Naive thymus-derived CD8-positive, alpha-beta T cell (primary cell): ENCODE measurements at places on chromosomes 12 and 14.

- DNase-seq = no peak
Measured at GRCh38 chr12:67452119-67452805, 183.1 kb downstream of the CAND1 start.

- no peak for DNase-seq
Measured at GRCh38 chr12:40502322-40502721, 189.9 kb upstream of the CNTN1 start.

- peak; percentile 78 for DNase-seq
Measured at GRCh38 chr14:49861699-49862088, 9.1 kb upstream of the NEMF start.

DNA sequence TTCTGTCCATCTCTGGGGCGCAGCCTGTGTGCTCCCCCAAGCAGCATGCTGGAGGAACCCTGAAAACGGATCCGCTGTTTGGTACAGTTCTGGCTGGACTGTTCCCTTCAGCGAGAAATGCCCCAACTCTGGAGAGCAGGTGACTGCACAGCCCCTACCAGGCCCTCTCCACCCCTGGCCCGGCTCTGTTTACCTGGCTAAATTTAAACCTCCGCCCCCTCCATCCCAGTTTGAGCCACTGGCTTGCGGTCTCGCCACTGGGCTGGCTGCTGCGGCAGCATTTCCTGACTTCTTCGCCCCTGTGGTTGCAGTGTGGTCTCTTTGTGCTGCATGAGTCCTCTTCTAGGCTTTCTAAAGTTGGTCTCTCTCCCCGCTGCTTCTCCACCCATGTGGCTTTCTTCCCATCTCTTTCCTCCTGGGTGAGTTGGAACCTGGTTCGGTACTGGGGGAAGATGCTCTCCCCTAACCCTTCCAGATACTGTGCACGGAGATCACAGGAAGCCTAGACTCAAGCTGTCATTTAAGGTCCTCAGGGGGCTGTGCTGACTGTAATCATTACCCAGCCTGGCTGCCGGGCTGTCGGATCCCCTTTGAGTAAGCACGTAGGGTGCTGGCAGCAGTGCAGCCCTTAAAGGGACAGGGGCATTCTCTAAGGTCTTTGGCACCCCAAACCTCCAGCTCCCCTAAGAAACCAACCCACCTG, 60.6 kb downstream of the FBXL14 start:
- no peak for DNase-seq

DNA sequence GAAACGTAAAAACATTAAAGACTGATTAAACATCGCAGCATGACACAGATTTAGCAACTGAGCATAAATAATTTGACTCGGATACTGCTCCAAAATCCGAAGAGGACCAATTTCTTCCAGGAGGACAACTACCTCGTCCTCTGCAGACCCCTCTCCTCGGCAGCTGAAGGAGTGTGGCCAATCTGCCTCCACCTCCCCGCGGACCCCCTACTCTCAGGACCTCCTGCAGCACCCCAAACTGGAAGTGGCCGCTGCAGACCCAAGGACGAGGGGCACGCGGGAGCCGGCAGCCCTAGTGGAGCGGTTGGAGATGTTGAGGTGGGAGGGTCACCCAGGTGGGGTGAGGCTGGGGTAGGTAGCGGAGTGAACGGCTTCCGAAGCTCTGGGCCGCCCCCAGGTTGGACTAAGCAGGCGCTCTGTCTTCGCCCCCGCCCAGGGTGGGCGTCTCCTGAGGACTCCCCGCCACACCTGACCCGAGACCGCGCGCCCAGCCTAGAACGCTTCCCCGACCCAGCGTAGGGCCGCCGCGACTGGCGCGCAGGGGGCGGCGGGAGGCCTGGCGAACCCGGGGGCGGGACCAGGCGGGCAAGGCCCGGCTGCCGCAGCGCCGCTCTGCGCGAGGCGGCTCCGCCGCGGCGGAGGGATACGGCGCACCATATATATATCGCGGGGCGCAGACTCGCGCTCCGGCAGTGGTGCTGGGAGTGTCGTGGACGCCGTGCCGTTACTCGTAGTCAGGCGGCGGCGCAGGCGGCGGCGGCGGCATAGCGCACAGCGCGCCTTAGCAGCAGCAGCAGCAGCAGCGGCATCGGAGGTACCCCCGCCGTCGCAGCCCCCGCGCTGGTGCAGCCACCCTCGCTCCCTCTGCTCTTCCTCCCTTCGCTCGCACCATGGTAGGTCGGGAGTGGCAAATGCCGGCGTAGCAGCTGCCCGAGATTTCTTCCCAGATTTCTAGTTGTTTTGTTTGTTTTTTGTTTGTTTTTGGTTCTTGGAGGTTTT, at the start of gene CALM1:
Gene CALM1, plus strand, starts transcription at position 689 of the 999 bp plus-strand sequence. Its CDS starts 202 bp downstream, at position 891.
- DNase-seq = peak; percentile 95
